ENCODE measurements at places on chromosomes 1 and 21.

GRCh38 chr1:182615468-182616129 lies 11.4 kb upstream of the RGS16 start:
- DNase-seq = no peak

DNA sequence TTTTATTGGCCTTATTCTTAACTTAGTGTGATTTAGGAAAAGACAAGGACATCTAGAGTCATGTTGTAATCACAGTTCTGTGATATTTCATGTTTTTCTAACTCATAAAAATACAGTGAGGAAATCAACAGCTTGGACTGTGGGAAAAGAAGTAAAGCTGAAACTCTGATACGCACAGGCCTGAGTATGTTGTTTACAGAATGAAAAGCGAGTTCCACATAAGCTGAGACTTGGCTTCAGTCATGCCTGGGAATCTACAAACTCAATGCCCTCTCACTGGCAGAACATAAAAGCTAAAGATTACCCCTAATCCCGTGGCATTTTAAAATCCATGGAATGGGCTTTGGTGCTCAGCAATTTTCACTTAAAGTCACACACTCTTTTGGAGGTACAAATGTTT lies 23.6 kb upstream of the ATP5PO start:
- DNase-seq = no peak

DNA sequence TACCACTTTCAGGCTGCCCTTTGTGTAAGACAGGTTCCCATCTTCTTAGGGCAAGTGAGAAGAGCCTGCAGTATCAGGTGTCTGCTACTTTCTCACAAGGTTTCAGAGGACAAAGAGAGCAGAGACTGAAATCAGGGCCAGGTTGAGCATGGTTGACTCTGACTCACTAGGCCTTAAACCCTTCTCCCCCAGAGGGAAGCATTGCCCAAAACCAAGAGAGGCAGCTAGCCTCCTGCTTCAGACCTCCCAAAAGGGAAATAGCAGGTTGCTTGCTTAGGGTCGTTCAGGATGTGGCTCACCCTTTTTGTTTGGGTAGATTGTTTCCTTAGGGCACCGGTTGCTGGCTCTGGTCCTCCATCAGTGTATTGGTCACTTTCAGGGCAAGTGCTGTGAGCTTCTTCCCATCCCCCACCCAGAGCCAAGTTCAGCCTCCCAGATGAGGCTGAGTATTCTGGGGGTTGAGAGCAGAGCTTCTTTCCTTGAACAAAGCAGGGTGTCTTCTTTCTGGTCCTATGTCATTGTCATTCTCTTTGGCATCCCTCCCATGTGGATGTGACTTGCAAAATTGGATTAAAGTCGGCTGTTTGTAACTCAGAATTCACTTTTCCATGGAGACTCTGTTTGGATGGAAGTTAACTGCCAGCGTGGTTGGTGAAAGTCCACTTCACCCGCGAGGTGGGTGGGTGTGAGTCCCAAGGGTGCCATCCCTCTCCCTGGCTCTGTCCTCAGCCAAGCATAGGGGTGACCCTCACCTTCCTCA lies 55.5 kb upstream of the GALNT2 start:
- no peak for DNase-seq

- peak; percentile 82 for DNase-seq
These were observed 40.4 kb downstream of the KCNJ15 start for GRCh38 chr21:38297194-38297631.

GRCh38 chr1:229563701-229564100 lies 5.2 kb upstream of the ABCB10 start:
- peak; percentile 32 for DNase-seq

GRCh38 chr1:156655151-156655903 lies 13.4 kb downstream of the BCAN start:
- no peak for DNase-seq

All from foreskin fibroblast (primary cell).